ENCODE measurements at places on chromosomes 11 and 22. TPM values are rescaled to one million over a fixed set of nuclear protein-coding genes. Genes with fewer than 3 reads are reported as not detected.

TRIM49 gene
- not detected for polyA plus RNA-seq

DDX25 gene
- not detected for polyA plus RNA-seq

JRKL gene
- not detected for polyA plus RNA-seq

OSM gene
- 22.3 TPM for polyA plus RNA-seq

OR8G1 gene
- not detected for polyA plus RNA-seq

UQCC3 gene
- 13.9 TPM for polyA plus RNA-seq

MN1 gene
- polyA plus RNA-seq: 0.14 TPM

DNAJC24 gene
- polyA plus RNA-seq: 14.2 TPM

RAC2 gene
- 1,843 TPM for polyA plus RNA-seq

RFPL2 gene
- polyA plus RNA-seq: not detected

CAVIN3 gene
- not detected for polyA plus RNA-seq

AQP11 gene
- polyA plus RNA-seq: 1.1 TPM

PATE4 gene
- polyA plus RNA-seq: not detected

CHRDL2 gene
- polyA plus RNA-seq: not detected

VSIG2 gene
- not detected for polyA plus RNA-seq

BACE1 gene
- 1.0 TPM for polyA plus RNA-seq

BBOX1 gene
- not detected for polyA plus RNA-seq

CNGA4 gene
- not detected for polyA plus RNA-seq

Data from immature natural killer cell (primary cell).